ENCODE measurements at places on chromosomes 2 and 18.
A peak's percentile ranks its signal among the peaks of the same experiment; 100 is the strongest.

- DNase-seq: no peak
These were observed 2.0 kb downstream of the MAPRE2 start for GRCh38 chr18:35043207-35043606.

DNA sequence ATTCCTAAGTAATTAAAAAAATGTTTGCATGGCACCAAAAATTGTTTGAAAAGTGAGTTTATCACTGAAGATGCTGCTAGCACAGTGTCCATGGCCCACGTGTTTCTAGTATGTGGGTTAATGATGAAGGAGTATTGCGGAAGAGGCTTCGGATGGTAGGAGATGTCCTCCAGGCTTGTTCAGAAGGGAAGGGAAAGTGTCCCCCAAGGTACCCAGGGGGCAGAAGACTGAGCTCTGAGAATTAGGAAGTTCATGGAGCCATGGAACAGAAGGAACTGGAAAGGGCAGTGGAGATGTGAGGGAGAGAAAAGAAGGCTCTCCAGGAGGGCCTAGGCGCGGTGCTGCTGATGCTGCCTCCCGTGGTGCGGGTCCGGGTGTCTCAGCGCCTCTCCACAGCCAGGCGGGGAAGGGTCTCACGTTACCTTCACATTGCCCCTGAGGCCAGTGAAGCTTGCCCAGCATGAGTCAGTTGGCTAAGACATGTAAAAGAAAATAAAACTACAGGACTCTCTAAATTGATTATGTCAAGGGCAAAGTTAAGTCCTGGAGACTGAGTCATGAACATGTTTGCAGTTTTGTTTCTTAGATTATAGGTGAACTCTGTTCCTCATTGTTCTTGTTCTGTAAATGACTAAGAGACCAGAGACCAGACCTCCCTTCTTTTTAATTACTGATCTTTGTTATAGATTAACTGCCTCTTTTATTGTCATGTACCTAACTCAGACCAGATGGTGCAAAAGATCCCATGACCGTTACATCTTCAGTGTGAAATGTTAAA, 89.0 kb downstream of the MTCL1 start:
- no peak for DNase-seq

- DNase-seq: no peak
These were observed 266.3 kb downstream of the NRXN1 start for GRCh38 chr2:50765590-50765989.

GRCh38 chr2:239776436-239777005, 248.6 kb downstream of the NDUFA10 start:
- DNase-seq: no peak

DNA sequence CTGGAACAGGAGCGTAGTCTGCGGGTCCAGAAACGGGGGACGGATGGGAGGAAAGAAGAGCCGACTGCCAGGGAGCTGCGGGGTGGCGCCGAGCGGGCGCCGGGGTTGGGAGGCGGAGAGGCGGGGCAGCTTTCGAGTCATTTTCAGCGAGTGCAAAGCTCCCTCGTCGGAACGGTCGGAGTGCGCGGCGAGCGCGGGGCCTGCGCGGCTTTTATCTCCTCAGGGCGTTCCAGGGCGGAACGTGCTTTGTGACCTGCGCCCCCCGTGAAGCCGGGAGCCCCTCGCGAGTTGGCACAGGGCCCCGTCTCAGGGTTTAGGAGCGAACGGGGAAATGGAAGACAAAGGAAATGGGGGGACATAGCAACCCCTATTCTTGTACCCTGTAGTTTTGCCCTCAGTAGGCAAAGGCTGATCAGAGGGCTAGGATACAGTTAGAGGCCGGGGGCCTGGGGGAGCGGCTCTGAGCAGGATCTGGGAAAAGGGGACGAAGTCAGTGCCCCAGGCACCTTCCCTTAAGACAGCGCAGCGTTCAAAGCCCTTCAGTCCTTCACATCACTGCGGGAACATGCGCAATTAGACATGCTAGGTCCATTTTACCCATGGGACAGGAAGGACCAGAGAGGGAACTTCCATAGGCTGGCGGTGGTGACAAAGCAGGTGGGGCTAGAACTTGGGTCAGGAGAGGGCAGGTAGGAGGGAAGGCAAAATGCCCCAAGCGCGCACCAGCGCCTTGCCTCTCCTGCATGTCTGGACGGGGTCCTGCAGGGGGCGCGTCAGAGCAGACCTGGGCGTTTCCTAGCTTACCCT, 60.1 kb upstream of the IL1RL1 start:
- peak; percentile 74 for DNase-seq

- DNase-seq: no peak
These were observed 33.2 kb upstream of the MYO3B start for GRCh38 chr2:170144761-170145160.

DNA sequence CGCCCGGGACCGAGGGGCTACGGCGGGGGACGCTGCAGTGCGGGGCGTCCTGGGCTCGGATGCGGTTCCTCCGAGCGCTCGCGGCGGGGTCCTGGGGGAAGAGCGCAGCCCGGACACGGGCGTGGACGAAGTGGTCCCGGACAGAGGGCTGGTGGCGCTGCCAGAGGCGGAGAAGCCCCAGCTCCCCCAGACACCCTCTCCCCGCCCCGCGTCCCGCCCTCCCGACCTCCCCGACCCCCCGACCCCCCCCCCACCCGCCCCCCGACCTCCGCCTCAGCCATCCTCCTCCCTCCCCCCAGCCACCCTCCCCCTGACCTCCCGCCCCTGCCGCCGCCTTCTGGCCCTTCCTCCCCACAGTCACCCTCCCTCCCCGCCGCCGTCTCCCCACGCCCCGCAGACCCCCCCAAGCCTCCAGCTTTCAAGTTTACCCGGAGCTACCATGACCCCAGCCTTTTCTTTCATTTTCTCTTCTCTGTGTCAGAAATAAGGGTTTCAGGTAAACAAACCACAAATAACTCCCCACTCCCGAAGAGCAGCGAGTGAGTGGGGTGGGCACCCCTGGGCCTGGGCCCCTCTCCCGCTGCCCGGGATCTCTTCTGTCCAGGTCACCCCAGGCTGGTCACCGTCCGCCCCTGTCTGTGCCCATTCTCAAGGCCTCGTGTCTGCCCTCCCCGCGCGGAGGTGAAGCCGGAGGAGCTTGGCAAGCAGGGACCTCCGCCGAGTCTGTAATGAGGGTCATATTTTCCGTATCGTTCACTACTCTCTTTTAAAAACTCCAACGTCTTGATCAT, 5.1 kb downstream of the NFATC1 start:
- peak; percentile 54 for DNase-seq

- no peak for DNase-seq
These were observed 728.1 kb upstream of the DDX18 start for GRCh38 chr2:117086174-117086942.

- no peak for DNase-seq
These were observed 1389.1 kb upstream of the TMEFF2 start for GRCh38 chr2:193583638-193584400.

GRCh38 chr2:240125742-240126141, 10.4 kb downstream of the COPS9 start:
- DNase-seq: no peak

DNA sequence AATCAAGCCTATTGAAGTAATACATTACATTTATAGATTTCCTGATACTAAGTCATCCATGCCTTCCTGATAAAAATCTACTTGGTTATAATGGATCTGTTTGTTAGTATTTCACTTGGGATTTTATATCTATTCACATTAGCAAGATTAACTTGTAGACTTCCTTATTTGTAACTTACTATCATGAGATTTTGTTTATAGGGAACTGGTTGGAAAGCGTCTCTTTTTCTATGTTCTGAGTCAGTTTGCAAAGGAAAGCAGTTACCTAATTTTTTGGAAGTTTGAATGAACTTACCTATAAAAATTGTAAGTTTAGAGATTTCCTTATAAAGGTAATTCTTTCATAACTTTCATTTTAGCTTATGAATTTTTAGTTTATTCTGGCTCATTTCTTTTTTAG, 141.4 kb downstream of the SMAD7 start:
- no peak for DNase-seq

Data from stimulated activated CD4-positive, alpha-beta T cell treated with anti-CD3 and anti-CD28 coated beads, Interleukin-1b, Interleukin-23, amount 100 ng/mL, for 48 hours (primary cell).